ENCODE measurements at places on chromosomes 3 and 15. TPM values are rescaled to one million over a fixed set of nuclear protein-coding genes. Genes with fewer than 3 reads are reported as not detected.

DNA sequence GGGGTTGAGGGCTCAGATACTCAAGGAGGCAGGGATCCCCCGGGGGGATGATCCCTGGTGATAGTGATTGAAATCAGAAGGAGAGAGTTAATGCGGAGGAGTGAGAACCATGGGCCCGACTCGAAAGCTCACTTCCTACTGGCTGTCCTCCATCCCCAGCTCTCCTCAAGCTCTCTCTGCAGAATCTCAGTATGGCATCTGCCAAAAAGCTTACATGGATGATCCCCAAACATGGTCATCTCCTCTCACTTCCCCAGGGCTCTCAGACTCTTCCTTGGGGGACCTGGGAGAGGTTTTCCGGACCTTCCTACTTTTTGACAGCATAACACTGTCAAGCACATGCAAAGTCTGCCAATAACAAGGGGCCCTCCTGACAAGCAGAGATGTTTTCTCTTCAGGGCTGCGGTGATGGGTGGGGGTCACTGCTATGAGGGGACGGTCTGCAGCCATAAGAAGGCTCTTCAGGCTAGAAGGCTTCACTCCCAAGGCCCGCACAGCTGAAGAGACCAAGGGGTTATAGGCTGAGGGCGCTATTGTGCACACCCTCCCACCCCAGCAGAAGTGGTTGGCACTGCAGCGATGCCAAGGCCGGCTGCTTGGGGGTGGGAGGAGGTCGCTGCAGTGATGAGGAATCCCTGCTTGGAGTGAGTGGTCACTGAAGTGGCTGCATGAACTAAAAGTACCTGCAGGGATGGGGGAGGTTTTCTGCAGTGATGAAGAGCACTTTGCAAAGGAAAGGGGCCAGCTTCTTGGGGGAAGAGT lies 828 bp upstream of the VWA5B2 start:
- H3K4me1 ChIP-seq: peaks cover 15% of the 10 kb centered on the region
- peaks cover 48% of the 10 kb centered on the region for H3K27me3 ChIP-seq
- no peaks in the 10 kb centered on the region for H3K36me3 ChIP-seq
- no peak for DNase-seq
- H3K4me3 ChIP-seq: peak overlapping the region; percentile 77
- no peak overlapping the region for H3K27ac ChIP-seq

- H3K36me3 ChIP-seq: no peaks in the 10 kb centered on the region
- H3K27me3 ChIP-seq: peaks cover 18% of the 10 kb centered on the region
- no peak overlapping the region for H3K4me3 ChIP-seq
- no peak overlapping the region for H3K27ac ChIP-seq
Measured at GRCh38 chr3:32200490-32200889, 38.0 kb upstream of the CMTM8 start.

DNA sequence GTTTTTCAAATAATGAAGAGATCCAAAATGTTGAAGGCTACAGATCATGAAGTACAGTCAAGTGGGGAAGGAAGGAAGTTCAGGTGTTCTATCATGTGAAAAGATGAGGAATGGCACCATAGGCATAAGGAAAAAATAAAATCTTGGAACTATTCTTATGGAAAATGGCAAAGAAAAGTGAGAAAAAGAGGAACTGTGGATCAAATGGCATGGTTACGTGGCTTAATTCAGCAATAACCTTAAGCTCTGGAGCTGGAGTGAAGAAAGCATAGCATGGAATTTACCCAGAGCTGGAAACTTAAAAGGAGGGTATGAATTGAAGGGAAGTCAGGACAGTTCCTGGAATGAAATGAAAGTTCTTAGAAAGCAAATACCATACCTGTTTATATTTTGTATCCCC lies 14.4 kb downstream of the ETFA start:
- DNase-seq: no peak
- peaks cover 19% of the 10 kb centered on the region for H3K4me1 ChIP-seq
- peaks cover 15% of the 10 kb centered on the region for H3K36me3 ChIP-seq
- no peak overlapping the region for H3K4me3 ChIP-seq
- no peak overlapping the region for H3K27ac ChIP-seq

DNA sequence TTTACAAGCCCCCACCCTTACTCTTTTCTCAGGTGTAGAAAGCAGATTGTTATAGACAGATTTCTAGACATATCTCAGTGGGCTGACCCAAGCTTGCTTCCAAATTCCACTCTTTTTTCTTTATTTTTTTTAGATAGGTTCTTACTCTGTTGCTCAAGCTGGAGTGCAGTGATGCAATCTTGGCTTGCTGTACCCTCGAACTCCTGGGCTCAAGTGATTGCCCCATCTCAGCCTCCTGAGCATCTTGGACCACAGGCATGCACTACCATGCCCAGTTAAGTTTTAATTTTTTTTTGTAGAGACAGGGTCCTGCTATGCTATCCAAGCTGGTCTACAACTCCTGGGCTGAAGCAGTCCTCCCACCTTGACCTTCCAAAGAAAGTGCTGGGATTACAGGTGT lies 53.5 kb upstream of the ADAMTS9 start:
- no peaks in the 10 kb centered on the region for H3K4me1 ChIP-seq
- no peak for DNase-seq
- H3K27me3 ChIP-seq: no peaks in the 10 kb centered on the region
- no peaks in the 10 kb centered on the region for H3K36me3 ChIP-seq
- H3K4me3 ChIP-seq: no peak overlapping the region
- no peak overlapping the region for H3K27ac ChIP-seq

DNA sequence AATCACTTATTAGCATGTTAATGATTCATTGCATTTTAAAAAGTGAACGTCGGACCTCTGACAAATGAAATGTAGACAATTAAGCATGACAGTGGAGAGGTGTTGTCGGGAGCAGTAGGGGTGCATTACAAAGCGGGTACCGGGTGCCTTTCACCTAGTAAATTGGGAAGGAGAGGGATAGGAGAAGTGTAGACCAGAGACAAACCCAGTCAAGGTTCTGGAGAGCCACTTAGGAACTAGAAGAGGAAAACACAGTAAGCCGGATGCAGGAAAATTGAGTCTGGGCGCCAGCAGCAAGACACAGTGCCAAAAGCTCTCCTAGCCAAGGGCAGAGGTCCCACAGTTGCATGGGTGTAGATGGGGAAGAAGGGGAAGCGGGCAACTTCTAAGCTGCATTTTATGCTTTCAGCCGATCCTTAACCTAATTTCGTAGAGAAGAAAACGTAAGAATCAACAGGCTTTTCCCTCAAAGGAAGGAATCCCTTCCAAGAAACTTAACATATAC lies 3.1 kb upstream of the CERS3 start:
- no peak overlapping the region for H3K4me3 ChIP-seq
- H3K4me1 ChIP-seq: peaks cover 3% of the 10 kb centered on the region
- H3K36me3 ChIP-seq: no peaks in the 10 kb centered on the region
- H3K27me3 ChIP-seq: peaks cover 19% of the 10 kb centered on the region
- H3K27ac ChIP-seq: no peak overlapping the region
- no peak for DNase-seq

GRCh38 chr3:133999891-134000685 lies 29.6 kb downstream of the SLCO2A1 start:
- peaks cover 6% of the 10 kb centered on the region for H3K27me3 ChIP-seq
- no peak for DNase-seq
- H3K27ac ChIP-seq: no peak overlapping the region
- H3K4me1 ChIP-seq: no peaks in the 10 kb centered on the region
- no peak overlapping the region for H3K4me3 ChIP-seq
- no peaks in the 10 kb centered on the region for H3K36me3 ChIP-seq

- DNase-seq: no peak
- H3K36me3 ChIP-seq: no peaks in the 10 kb centered on the region
- H3K4me1 ChIP-seq: peaks cover 7% of the 10 kb centered on the region
- H3K4me3 ChIP-seq: no peak overlapping the region
- H3K27ac ChIP-seq: no peak overlapping the region
Measured at GRCh38 chr3:30522476-30522875, 83.9 kb upstream of the TGFBR2 start.

GRCh38 chr3:195729476-195730251 lies 8.9 kb downstream of the MUC20 start:
- peaks cover 6% of the 10 kb centered on the region for H3K27me3 ChIP-seq
- no peak for DNase-seq
- H3K4me1 ChIP-seq: peaks cover 11% of the 10 kb centered on the region
- no peak overlapping the region for H3K4me3 ChIP-seq
- H3K36me3 ChIP-seq: no peaks in the 10 kb centered on the region
- H3K27ac ChIP-seq: no peak overlapping the region

GRCh38 chr3:39346785-39347585 lies 17.5 kb downstream of the CCR8 start:
- no peaks in the 10 kb centered on the region for H3K4me1 ChIP-seq
- no peak overlapping the region for H3K4me3 ChIP-seq
- no peak for DNase-seq
- no peaks in the 10 kb centered on the region for H3K27me3 ChIP-seq
- H3K27ac ChIP-seq: no peak overlapping the region

DNA sequence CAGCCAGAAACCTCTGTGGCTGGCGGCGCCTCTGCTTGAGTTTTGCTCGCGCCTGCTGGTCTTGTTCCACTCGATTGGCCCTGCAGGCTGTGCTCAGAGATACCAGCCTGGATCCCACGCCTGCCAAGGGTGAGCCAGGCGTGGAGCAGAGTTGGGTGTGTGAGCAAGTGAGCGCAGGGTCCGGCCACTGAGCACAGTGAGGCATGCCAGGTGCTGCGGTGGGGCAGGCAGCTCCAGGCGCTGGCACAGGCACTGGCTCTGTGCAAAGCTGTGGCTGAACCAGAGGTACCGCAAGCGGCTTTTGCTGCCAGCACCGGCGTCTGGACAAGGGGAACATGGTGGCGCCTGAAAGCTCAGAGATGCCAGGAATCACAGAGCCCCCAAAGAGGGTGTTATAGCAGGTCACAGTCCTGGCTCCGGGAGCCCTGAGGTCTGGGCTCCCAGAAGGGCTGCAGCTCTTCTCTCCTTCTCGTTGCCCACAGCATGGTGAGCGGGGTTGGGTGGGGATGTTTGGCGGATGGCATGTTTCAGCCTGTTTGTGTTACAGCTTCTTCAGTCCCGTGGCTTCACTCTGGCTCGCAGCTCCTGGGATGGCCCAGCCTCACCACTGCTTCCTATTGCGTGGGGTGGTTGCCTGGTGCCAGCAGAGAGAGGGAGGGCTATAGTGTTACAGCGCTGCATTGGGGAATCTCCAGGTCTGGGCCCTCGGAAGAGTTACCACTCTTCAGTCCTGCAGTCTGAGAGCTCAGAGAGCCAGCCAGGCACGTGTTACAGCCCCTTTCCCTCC lies 73.9 kb downstream of the NR1D2 start:
- peaks cover 4% of the 10 kb centered on the region for H3K27me3 ChIP-seq
- H3K4me3 ChIP-seq: no peak overlapping the region
- no peaks in the 10 kb centered on the region for H3K36me3 ChIP-seq
- no peak overlapping the region for H3K27ac ChIP-seq

DNA sequence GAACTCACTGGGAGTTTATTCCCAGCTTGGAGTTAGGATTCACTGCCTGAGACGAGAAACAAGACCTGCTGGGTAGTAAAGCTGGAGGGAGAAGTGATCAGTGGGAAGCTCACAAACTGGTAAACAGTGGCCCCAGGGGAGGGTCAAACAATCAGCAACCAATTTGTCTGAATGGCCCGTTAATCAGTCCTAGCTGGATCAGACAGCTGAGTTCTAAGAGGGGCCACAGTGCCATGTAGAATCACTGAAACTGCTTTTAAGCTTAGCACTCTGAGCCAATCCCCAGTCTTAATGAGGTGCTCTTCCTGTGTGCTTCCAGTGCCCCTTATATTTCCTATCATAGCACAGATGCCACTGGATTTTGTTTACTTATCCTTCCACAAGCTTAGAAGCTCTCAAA lies 591.7 kb downstream of the RSL24D1 start:
- H3K4me3 ChIP-seq: no peak overlapping the region
- H3K27me3 ChIP-seq: no peaks in the 10 kb centered on the region

GRCh38 chr15:62976301-62976881 lies 66.2 kb upstream of the TPM1 start:
- H3K27me3 ChIP-seq: peaks cover 19% of the 10 kb centered on the region
- no peak overlapping the region for H3K4me3 ChIP-seq
- no peaks in the 10 kb centered on the region for H3K36me3 ChIP-seq
- no peak for DNase-seq

- peaks cover 69% of the 10 kb centered on the region for H3K27me3 ChIP-seq
- H3K4me1 ChIP-seq: peaks cover 12% of the 10 kb centered on the region
- no peak for DNase-seq
- peak overlapping the region; percentile 16 for H3K4me3 ChIP-seq
Measured at GRCh38 chr15:45130291-45131000, 652 bp downstream of the DUOX1 start.

DNA sequence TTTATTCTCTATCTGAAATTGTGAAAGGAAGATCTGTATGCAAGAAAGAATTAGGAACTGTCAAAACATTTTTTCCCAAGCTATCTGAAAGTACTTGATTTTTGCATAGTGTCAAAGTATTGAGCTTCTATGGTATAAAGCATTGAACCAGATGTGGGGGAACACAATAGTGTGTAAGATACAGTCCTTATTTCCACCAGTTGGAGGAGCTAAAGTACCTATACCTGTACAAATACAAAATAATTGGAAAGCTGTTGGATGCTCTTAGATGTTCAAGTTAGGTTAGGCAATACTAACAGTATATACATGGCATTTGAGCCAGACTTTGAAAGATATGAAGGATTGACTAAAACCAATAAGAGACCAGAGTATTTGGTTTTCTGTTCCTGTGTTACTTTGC lies 148.4 kb downstream of the B3GALNT1 start:
- H3K4me3 ChIP-seq: no peak overlapping the region
- H3K27ac ChIP-seq: no peak overlapping the region
- no peaks in the 10 kb centered on the region for H3K4me1 ChIP-seq
- H3K27me3 ChIP-seq: peaks cover 2% of the 10 kb centered on the region

DNA sequence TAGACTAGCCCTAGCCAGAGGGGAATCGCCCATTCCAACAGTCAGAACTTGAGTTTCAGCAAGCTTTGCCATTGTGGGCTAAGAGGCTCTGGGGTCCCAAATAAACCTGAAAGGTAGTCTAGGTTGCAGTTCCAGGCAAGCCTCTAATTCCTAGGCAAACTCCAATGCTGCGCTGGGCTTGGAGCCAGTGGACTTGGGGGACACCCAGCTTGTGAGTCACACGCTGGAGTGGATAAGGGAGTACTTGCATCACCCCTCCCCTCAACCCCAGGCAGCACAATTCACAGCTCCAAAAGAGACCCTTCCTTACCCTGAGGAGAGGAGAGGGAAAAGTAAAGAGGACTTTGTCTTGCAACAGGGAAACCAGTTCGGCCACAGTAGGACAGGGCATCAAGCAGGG lies 105.2 kb upstream of the DPPA4 start:
- no peaks in the 10 kb centered on the region for H3K4me1 ChIP-seq
- no peak for DNase-seq
- no peaks in the 10 kb centered on the region for H3K36me3 ChIP-seq

Gene PCOLCE2
- total RNA-seq: not detected

Gene GRK7
- not detected for total RNA-seq

Gene PRC1
- total RNA-seq: 9.3 TPM

Gene ADAMTS7
- total RNA-seq: 12.0 TPM

Gene EXD1
- not detected for total RNA-seq

Gene UCN2
- not detected for total RNA-seq

Gene PEX5L
- not detected for total RNA-seq
